Karpas-422 (cell line): ENCODE measurements at places on chromosomes 1 and 21.

DNA sequence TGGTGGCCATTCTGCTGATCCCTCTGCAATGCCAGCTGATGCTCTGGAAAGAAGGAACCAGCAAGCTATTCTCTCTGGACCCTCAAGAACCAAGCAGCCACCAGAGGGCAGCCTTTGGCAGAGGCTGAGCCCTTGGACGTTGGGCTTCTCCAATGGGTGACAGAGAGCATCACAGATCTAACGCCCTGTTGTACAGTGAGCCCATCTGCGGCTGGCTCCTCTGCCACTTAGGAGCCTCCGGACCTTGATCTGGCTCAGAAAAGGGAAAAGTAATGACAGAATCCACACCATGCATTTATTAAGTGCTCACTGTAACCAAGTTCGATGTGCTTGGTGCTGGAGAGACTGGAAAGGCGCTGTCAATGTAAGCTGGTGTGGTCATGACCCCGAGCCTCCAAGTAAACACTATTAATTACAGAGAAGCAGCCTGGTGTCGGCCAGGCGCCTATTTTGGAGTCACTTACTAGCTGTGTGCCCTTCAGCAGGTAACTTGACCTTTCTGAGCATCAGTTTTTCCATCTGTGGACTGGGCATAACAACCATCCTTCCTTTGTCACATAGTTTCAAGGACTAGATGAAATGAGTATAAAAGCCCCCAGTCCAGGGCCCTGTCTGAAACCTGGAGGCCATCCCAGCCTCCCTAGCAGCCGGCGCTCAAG is 34.9 kb downstream of the ECE1 start:
- peak; percentile 94 for DNase-seq

DNA sequence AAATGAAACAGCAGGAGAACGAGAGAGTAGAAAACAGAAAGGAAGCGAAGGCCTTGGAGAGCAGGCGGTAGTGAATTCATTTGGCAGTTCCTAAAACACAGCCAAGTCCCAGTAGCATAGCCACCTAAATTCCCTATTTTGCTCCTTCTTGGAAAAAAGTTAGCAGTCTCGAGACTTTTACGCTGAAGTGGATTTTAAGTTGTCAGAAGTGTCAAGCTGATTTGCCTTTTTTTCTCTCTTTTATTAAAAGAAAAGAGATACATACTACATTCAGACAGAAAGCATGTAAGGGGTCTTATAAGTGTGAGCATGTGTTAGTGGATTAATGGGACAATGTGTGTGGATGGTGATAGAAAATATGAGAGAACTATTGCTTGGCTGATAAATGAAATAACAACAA is 19.2 kb downstream of the NFIA start:
- no peak for DNase-seq

DNA sequence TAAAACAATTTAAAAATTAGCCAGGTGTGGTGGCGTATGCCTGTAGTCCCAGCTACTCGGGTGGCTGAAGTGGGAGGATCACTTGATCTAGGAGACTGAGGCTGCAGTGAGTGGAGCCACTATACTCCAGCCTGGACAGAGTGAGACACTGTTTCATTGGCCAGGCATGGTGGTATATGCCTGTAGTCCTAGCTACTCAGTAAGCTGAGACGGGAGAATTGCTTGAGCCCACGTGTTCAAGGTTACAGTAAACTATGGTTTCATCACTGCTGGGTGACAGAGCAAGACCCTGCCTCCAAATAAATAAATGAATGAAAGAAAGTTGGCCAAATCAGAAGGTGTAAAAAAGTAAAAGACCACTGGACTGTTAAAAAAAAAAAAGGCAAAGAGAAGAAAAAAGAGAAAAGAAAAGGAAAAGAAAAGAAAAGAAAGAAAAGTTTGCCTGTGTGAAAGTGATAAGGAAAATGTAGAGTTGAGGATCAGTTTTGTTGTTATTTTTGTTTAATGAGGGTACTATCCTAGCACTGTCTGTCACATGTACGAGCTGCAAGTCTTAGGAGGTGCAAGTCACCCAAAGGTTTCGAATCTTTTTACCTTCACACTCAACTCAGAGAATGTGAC is 52.3 kb downstream of the LUZP1 start:
- no peak for DNase-seq

GRCh38 chr1:118985640-118986554 is 2.2 kb downstream of the TBX15 start:
- no peak for DNase-seq

- no peak for DNase-seq
These were observed 317.7 kb upstream of the ESRRG start for GRCh38 chr1:217040711-217041455.

- no peak for DNase-seq
These were observed 109.6 kb upstream of the APP start for GRCh38 chr21:26280148-26280547.

DNA sequence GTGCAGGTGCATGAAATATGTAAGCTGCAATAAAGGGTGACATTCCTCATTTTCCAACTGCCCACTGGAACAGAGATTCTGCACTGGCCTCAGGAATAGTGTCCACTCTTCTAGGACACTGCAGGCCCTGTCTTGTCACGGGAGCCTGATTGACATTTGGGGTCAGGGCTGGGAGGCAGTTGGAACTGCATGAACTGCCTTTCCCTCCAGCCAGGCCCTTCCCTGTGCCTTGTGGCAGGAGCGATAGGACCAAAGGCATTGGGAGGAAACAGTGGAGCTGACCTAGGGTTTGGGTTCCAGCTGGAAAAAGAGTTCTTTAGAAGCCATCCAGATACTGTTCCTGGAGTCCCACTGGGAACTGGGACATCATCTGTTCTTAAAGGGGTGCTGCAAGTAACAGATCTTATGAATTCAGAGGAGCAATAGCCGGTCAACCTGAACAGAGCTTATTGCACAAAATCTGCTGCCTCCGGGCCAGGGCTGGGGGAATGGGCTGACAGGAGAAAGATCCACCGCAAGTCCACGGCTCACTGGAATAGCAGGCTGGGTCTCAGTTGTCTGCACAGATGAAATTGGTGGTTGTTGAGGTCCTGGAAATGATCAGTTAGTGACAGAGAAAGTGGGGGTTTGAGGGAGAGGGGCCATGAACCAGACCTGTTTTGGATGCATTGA is 451.7 kb downstream of the CAMTA1 start:
- no peak for DNase-seq

DNA sequence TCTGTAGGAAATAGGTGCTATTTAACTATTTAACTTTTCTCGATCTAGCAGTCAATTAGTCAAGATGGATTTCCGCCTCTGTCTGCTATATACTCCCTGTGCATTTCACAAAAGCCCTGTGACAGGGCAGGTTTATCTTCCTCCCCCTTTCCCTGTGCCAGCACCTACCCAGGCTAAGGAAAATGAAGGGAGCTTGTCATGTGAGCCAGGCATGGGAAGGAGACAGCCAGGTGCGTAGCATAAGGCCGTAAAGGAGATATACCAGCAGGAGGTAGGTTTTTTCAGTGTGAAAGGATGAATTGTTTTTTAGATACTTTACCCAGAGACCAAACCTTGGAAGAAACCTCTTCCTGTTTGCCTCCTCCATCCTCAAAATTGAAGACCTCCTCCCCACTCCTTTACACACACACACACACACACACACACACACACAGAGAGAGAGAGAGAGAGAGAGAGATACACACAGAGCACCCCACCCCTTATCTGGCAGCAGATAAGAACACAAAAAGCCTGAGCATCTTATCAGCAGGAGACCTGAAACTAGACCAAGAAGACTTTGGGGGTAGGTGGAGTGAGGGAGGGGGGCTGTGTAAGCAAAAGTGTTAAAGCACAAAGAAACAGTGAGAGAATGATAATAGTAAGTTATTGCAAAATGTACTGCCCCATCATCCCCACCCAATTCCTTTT is 12.0 kb upstream of the TARBP1 start:
- DNase-seq = peak; percentile 20

DNA sequence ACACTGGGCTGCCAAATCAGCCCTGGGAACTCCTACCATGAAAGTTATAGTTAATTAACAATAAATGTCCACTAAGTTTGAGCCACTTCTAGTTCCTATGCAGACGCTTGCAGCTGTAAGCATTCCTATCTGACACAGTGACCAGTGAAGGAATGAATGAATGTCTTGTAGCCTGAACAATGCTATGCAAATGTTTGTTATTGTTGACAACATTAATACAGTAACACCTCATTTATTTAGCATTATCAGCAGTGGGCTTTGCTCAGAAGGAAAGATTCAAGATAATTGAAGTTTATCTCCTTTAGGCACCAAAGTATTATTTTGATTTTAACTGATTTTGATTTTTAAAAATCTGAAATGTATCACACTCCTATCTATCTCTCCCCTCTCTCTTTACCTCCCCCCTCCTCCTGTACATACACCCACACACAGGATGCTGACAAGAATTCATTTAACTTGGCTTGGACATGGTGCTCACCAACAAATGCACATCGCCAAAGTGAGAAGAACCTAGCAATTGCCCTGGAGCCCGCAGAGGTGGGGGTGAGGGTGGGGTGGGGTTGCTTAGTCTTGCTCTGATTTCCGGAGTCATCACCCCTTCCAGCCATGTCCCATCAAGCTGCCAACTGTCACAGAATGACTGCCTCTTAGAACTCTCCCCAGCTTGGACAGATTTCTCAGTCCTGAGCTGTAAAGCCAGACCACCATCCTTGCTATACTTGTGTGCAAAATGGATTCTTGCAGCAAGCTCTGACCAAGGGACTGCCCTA is 215.3 kb upstream of the CSF3R start:
- DNase-seq = no peak

- no peak for DNase-seq
These were observed 24.8 kb downstream of the PPP2R5A start for GRCh38 chr1:212309967-212310366.

- no peak for DNase-seq
These were observed 35.3 kb downstream of the CLCA4 start for GRCh38 chr1:86582161-86582560.

DNA sequence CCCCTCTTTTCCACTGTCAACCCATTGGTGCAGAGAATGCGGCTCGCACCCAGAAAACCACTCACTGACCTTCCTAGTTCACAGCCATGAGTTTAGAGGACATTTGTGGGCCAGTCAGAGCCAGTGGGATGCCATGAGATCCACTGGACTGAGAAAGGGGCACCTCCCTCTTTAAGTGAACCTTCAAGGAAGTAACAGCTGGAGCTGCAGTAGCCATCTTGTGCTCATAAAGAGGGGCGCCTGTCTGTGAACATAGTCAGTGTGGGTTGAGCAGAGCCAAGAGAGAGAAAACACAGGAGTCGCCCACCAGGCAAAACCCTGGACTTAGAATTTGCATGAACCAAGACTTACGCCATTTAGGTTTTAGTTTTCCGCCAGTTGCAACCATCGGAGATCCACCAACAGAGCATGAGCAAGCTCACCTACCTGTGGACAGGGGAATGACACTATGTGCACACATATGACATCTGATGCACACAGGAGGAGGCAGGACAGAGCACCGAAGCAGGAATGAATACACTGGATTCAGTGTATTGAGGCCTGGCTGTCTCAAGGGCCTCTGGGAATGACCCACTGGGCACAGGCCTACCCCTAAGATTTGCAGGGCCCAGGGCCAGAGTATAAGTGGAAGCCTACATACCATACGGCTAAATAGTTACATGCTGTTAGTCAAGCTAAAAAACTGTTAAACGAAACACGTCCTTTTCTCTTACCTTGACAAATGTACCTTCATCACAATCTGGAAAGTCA is 151.6 kb downstream of the GRIK3 start:
- DNase-seq = no peak

- no peak for DNase-seq
These were observed 91.4 kb upstream of the LYPLAL1 start for GRCh38 chr1:219081943-219082925.

DNA sequence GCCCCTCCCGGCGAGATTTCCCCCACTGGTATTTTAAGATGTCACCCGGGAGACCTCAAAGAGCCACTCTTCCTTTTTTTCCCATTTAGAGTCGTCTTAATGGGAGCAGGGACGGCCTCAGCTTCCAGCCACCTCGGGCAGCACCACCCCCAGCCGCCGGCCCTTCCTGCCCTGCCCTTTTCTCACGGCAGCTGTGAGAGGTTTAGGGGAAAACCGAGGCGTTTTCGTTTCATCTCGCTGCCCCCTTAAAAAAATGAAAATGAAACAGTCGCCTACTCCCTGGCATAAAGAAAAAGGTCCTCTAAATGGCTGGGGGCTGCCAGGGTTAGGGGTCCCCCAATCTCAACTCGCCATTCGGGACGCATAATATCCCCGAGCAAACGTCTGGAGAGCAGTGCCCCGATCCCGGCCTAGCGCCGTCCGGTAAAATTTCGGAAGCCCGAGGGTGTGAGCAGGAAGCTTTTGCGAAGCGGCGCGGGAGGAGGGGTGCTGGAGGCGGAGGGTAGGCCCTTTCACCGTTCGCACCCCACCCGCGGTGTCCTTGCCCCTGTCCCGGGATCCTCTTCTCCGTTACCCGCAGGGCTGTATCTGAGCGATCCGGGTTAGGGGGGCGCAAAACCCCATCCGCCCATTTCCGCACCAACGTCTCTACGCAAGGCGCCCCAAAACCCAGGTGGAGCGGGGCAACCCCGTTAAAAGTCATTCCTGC is 1.2 kb downstream of the RUNX3 start:
- DNase-seq = peak; percentile 78

DNA sequence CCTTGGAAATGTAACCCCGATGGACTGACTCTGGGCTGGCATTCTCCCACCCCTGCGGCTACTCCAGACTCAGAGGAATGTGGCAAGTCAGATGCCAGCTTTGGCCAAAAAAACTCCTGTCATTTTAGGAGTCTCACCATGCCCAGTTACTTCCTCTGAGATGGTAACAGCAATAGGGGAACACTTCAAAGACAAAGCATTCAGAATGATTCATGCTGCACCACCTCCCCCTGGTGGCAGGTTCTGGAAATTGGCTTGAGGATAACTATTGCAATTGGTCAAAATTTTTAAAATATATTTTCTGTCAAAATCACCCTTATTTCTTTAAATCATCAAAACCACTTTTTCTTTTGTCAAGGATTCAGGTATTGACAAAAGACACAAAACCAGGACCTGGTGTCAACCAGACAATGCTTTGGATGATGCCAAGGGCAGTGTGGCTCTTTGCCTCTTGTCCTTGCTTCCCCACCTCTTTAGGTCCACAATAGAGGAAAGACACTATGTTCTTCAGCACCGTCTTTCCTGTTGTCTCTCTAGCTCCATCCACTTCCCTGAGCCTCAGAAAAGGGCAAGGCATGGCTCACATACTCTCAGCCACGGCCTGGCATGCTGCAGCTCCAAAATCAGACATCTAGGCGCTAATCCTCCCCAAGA is 9.9 kb upstream of the CDCA8 start:
- DNase-seq = peak; percentile 89

GRCh38 chr1:54404939-54405897 is 976 bp downstream of the SSBP3 start:
- DNase-seq = no peak

DNA sequence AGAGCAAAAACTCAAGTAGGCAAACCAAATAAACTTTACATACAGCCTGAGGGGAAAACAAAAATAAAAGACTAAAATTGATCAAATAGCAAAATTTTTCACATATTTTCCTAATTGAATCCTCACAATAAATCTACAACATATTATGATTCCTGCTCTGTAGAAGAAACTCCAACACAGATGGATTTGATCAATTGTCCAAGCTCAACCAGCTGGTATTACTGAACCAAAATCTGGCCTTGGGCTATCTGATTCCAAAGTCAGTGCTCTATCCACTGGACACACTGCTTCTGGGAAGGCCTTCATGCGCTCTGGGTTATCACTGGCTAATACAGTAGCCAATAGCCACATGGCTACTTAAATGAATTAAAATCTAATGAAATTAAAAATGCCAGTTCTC is 39.3 kb downstream of the PCNX2 start:
- no peak for DNase-seq

GRCh38 chr1:87785386-87785785 is 456.7 kb downstream of the LMO4 start:
- DNase-seq = no peak
